ENCODE measurements at places on chromosomes 3 and 15.

- no peak for DNase-seq
These were observed 119.8 kb upstream of the LIPC start for GRCh38 chr15:58312031-58312430.

GRCh38 chr3:48985831-48986376, 4.1 kb upstream of the P4HTM start:
- no peak for DNase-seq

DNA sequence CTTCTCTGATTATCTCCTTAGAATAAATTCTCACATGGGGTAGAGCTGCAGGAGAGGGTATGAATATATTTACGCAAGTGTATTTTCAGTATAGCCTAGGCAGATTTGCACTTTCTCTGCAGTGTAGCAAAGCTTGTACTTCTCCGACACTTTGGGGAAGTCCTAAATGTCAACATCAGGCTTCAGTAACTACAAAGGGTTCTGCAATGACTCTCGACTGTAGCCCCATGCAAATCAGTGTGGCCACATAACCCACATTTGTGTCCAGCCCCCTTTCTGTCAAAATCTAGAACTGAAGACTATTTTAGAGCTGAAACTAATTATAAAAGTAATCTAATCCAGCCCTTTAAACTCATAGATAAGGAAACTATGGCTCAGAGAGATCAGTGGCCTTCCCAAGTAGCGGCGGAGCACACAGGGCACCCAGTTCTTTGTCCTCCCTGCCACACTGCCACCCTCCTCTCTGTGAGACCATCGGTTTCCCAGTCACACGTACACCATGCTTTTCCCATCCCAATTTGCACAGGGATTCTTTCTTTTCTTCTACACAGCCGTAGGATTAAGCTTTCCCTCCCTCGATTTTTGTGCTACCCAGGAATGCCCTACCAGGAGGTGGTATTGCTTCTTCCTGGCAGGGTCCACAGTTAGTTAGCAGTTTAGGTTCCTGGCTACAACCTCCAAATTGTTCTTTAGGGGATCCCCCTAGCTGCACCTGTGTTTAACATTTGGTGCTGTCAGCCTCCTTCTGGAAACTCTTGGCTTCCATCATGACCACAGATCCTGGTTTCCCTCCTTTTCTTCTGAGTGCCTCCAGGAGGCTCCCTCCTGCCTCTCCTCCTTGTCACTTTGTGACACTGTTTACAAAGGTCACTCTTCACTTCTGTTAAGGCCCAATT, 22.9 kb downstream of the MRAS start:
- DNase-seq, result no peak

DNA sequence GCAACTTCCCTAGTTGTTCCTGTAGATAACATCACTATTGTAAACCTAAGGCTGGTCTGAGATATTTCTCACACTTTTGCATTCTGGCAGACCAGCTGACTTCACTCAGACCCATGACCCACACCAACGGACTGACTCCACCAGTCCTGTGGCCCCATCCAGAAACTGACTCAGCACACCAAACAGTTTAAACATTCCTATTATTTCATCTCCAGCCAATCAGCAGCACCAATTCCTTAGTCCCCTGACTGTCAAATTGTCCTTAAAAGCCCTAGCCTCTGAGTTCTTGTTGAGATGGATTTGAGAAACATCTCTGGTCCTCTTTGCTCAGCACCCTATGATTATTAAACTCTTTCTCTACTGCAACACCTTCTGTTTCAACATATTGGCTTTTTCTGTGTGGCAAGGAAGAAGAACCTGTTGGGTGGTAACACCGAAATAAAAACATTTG, 12.2 kb upstream of the IDH2 start:
- peak; percentile 22 for DNase-seq

DNA sequence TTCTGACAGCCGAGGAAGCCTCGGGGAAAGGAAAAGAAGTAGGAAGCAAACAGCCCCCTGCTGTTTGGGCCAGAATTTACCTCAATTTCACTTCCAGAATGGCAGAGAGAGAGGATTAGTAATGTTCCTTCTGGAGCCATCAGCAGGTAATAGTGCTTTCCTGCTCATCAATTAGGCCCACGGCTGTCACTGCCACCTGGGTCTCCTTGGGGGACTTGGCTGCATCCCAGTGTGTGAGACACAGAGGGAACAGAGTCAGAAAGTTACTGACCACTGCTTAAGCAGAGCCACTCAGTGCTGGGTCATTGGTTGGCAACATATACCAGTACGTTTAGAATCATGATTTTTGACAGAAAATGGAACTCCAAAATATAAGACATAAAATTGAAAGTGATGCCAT, 397.0 kb downstream of the EPHA3 start:
- DNase-seq, result no peak

DNA sequence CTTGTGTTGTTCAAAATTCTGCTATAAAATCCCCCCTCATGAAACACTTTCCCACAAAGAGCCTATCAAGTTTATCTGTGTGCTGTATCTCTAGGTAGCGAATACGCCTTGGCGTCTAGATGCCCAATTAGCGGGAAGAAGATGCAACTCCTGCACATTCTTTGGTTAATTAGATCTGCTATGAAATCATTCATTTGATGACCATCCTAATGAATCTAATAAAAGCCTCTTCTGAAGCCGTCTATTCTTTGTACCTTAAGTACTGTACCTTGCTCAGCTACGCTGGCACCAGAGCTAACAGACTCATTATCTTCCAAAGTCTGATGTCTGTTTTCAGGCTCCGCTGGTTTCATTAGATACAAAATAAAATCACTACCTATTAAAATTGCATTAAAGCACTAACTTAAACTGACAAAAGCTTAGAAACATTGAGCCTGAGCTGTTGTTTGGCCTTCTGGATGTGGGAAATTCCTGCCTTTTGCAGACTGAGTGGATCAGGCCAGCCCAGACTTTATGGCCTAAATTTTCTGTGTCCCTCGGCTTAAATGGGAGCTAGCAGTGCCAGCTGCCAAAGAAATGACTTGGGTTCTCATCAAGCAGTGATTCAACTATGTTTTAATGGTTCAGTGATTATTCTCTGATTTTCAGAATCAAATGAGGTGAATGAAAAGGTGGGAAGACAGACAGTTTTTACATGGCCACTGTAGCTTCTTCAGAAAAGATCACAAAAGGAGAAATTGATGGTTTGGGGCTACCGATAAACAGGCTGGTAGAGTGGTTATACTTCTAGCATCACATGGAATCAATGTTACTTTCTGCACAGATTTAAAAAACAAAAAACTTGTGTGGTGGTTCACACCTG, 28.4 kb upstream of the CHST2 start:
- no peak for DNase-seq

DNA sequence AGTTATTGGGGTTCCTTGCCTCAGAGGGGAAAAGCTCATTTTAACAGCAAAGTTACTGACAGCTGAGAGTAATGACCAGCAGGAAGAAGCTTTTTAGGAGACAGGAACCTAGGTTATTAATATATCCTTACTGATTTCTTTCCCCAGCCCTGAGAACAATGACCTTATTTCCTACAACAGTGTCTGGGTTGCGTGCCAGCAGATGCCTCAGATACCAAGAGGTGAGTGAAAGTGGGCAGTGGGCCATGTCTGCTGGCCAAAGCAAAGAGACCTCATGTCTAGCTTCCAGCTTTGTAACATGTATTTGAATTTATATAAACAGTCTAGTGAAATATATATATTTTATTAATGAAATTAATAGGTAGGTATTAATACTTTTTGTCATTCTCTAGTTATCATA, 5.0 kb downstream of the CCNDBP1 start:
- no peak for DNase-seq

DNA sequence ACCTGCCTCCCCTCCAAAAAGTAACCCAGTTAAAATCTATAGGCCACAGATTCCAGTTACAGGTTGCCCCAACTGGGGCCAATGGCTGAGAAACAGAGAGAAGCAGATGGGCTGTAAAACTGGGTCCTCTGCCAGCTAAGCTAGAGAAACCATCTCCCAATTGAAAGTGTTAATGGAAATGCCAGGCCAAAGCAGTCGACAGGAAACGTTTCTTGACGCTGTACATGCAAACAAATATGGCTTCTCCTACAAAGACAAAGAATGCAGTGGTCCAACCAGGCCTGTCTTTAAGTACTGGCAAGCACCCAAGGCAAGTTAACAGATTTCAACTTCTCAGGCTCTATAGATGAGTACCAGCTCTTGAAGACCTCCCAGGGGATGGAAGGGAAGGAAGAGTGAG, 71.3 kb downstream of the MAGI1 start:
- DNase-seq, result no peak

GRCh38 chr3:146974001-146974400, 368.9 kb upstream of the PLSCR5 start:
- no peak for DNase-seq

- DNase-seq, result peak; percentile 65
These were observed 3.1 kb downstream of the ZNF710 start for GRCh38 chr15:90004252-90004651.

DNA sequence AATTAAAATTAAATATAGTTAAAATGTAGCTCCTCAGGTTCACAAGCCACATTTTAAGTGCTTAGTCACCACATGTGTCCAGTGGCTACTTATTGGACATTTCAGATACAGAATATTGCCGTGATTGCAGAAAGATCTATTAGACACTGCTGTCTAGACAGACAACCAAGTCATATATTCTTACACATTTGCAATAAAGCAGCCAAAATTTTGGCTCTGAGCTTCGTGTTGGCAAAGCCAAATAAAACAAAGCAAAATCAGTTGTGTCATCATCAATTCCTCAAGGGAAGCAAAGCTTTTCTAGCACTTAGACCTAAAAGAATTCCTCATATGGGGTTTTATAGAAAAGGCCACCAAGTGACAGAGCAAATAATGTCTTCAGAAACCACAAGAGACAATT, 193.1 kb upstream of the LPP start:
- DNase-seq, result no peak

- DNase-seq, result no peak
These were observed 400.0 kb downstream of the ZIC1 start for GRCh38 chr3:147809206-147809605.

DNA sequence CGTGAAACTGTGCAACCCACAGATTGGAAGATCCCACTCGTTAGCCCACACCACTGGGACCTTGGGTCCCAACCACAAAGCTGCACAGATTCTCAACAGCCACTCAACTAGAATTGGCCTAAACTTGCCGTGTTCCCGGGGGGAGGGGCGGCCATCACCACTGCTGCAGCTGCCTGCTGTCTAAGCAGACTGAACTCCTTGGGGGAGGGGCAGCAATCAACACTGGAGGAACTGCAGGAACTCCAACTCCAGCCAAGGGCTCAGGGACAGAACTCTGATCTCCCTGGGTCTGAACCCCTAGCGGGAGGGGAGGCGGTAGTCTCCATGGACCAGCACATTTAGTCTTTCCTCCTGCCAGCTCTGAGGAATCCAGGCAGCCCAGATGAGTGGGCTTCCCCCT, 205.9 kb downstream of the RSL24D1 start:
- DNase-seq, result no peak

DNA sequence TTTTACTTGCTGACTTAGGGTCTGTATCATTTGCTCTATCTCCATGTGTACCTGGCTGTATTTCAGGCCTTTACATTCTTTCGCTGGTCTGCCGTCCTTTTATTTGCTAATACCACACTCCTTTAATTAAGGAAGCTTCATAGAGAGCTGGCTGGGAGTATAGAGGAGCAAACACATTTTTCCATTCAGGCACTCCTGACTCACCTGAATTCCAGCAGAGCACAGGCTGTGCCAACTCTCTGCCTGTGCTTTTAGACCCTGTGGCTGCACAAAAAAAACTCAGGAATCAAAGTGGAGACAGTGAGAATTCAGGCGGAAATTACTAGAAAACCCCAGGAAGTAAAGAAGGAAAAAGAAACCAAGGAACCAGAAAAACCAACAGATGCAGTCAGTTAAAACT, 29.0 kb upstream of the ATP10A start:
- DNase-seq, result no peak

DNA sequence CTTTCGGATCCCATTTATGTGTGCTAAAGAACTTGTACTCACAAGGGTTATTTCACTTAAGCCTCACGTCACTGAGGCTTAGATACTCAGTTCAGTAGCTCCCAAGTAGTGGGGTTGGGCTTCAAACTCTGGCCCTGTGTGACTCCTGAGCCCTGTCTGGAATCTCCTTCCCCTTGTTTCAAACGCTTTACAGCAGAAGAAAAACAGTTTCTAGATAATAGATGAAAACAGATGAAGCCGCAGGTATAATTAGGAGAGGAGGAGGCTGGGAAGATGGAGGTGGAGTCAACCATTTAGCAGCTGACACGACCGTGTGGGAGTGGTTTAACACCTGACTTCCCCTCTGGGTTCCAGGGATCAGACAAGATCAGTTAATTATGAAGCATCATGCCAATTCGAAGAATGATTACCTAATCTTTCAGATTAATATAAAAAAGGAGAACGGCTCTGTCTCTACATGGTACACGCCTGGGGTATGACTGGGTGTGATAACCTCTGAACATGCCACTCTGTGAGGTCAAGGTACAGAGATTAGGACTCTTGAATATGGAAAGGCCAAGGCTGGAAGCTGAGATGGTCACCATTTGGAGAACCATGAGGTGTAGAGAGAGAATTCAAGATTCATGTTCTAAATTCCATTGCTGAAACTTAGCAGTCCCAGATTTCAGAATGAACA, 31.1 kb downstream of the TPM1 start:
- DNase-seq, result peak; percentile 39

DNA sequence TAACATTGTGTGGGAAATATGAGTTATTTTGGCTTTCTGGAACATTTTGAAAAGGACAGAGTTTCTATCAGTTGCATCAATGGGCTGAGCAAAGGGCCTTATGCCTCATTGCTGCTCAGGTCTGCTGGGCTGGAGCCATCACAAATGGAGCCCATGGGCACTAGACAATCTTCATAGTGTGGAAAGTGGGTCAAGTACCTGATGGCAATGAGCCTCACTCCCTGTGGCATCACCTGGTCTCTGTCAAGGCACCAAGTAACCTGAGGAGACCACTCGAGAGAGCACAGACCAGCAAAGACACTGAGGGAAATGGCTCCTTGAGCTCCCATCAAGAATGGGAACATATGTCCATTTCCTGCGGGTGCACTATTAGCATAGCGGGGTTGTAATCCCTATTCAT, 96.7 kb upstream of the PPP2R3A start:
- DNase-seq, result no peak

- no peak for DNase-seq
These were observed 451.5 kb upstream of the MDFIC2 start for GRCh38 chr3:70763894-70764293.

GRCh38 chr3:120093911-120094775, at the start of gene GSK3B:
Gene GSK3B (minus strand): TSS chr3:120094447. CDS start chr3:120093434, 1,013 bp downstream.
- no peak for DNase-seq

- peak; percentile 29 for DNase-seq
These were observed 82.8 kb upstream of the MEX3B start for GRCh38 chr15:82128401-82129148.

DNA sequence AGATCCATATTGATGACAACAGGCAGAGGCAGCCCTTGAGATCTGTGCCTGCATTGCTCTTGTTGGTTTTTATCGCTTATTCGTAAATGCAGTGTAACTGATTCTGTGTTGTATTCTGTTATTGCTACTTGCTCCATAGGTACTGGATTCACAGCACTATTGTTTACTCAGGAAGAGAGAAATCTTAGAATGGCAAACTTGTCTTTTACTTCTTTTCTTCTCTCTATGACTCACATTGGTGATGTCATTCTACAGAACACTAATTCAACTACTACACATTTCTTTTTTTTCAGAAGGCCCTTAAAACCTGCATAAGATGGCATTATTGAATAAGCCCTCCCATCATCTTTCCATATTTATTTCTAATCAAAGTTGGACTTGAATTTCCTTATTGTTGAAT, 201.0 kb upstream of the GBE1 start:
- no peak for DNase-seq
